ENCODE measurements at places on chromosomes 2 and 18.

DNA sequence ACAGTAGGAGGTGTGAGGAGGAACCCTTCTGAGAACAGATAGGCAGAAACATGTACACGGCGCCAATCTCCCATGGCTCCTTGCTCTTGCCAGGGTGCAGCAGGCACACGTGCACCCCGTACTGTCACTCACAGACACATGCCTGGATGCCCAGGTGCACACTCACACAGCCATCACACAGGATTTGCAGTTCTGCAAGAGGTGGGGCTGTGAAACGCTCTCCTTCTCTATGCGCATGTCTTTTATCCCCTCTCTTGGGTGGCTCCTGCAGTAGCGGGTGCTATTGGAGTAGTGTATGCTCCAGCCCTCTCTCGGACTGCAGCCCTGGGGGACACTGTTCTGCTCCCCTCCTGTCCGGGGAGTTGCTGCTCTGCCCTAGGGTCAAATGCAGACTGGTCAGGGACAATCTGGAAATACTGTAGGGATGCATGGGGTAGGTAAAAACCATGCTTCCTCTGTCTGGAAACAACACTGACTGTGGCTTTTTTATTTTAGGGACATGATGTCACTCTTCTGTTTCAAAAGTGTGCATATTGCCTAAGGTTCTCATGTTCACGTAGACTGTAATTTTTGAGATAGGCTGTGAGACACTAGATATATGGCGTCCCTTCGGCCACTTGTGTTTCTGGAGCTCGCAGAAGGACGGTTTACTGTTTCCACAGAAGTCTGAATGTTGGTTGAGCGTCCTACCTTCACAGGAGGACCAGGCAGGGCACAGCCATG is 118.5 kb downstream of the PRKCE start:
- no peak for DNase-seq

- no peak for DNase-seq
These were observed 94.9 kb upstream of the FZD7 start for GRCh38 chr2:201938781-201939180.

GRCh38 chr18:35024196-35024595 is 17.0 kb upstream of the MAPRE2 start:
- no peak for DNase-seq

- DNase-seq, result no peak
These were observed 107.6 kb downstream of the STRN start for GRCh38 chr2:36858551-36859365.

DNA sequence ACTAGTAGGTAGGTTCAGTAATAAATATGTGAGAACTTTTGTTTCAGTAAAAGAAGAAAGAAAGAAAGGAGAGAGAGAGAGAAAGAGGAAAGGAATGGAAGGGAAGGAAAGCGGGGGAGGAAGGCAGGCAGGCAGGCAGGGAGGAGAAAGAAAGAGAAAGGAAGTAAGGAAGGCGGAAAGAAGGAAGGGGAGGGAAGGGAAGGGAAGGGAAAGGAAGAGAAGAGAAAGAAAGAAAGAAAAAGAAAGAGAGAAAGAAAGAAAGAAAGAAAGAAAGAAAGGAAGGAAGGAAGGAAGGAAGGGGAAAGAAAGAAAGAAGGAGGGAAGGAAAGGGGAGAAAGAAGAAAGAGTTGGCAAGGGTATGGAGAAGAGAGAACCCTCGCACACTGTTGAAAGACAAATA is 67.6 kb downstream of the CD226 start:
- no peak for DNase-seq

GRCh38 chr2:26644188-26644835 is 3.1 kb upstream of the CIB4 start:
- DNase-seq, result no peak
